Gastroesophageal sphincter (tissue), 4 donors: ENCODE measurements at places on chromosomes 2 and 18. TPM values are rescaled to one million over a fixed set of nuclear protein-coding genes. Genes with fewer than 3 reads are reported as not detected.

ANTXR1 gene
- 52.8 TPM for total RNA-seq

CRIM1 gene
- total RNA-seq: 150 TPM

PFN4 gene
- total RNA-seq: not detected

CLK1 gene
- 243 TPM for total RNA-seq

SEMA4C gene
- 64.6 TPM for total RNA-seq

KLHL14 gene
- 1.2 TPM for total RNA-seq

RPIA gene
- 6.9 TPM for total RNA-seq

NR4A2 gene
- 7.3 TPM for total RNA-seq

CYS1 gene
- 22.4 TPM for total RNA-seq

LYG2 gene
- not detected for total RNA-seq

LIPG gene
- total RNA-seq: 0.77 TPM

SRD5A2 gene
- total RNA-seq: not detected

PASK gene
- total RNA-seq: 6.1 TPM

TFPI gene
- 141 TPM for total RNA-seq

TRIM43 gene
- total RNA-seq: not detected

RBKS gene
- 2.4 TPM for total RNA-seq

PSMA8 gene
- total RNA-seq: not detected

KCNF1 gene
- total RNA-seq: 6.1 TPM

ZSWIM2 gene
- total RNA-seq: not detected

GAL3ST2 gene
- not detected for total RNA-seq

UGT1A10 gene
- 0.16 TPM for total RNA-seq

PKDCC gene
- 89.0 TPM for total RNA-seq
